ENCODE measurements at places on chromosomes 4 and X.

DNA sequence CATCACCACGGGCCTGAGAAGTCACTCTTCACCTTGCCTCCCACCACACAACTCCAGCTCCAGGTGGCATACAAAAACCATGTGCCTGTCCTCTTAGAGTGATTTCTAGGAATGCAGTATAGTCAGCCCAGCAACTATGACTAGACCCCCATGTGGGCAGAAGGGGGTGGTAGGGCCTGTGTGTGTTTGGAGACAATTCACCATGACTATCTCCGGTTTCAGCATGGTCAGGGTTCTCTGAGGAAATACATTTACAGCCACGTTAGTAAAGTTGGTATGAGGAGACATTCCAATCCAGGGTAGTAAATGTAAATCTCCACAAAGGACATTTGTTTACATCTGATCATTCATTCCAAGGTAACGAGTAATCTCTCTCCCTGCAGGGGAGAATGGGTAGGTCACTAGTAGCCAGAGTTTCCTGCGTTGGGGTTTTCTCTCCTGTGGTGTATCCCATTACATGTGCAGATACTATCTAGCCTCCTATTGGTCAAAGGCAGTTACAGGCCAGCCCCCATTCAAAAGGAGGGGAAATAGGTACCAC, 4.2 kb upstream of the MTMR1 start:
- no peak for DNase-seq

DNA sequence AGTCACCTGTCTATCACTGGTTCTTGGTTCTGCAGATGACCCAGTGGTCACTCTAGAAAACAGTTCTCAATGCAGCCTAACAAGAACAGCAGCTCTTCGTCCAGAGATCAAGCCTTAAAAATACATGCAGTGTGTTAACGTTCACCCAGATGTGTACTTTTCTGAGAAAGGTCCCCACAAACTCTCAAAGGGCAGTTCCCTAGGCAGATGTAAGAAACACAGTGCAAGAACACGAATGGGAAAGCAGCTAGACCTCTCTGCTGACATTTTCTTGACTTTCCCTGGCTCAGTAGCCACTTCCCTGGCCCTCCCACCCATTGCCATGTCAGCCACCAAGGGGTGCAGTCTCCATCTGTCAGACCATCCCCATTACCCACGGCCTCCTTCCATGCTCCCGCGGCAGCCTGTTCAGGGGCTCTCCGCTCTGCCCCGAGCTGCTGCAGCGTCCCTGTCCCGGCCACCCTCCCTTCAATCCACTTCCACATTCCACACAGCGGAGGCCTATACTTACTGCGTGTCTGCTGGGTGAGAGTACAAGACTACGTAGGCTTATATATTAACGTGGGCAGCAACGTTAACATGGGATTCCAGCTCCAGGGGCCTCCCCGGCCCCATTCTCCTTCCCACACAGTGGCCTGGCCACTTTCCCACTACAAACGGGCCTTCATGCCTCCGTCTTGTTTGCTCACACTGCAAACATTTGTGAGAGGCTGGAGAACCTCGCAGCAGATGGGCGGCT, 34.3 kb downstream of the IRF2 start:
- DNase-seq: no peak

DNA sequence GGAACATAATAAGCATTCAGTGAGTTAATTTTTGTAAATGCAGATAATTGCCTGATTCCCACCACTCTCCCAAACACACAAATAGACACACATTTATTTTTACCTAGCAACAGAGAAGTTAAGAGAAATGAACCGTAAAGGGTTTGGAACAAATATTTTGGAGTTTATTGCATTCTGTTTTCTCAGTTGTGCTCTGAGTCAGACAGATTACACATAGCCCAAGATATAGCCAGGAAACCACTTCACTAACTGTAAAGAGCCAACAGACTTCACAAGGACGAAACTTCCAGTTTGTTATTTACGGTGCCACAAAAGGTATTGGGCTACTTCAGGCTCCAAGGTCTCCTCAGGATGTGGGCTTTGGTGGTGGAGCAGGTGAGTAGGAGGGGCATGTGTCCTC, 217.0 kb downstream of the BMPR1B start:
- no peak for DNase-seq

DNA sequence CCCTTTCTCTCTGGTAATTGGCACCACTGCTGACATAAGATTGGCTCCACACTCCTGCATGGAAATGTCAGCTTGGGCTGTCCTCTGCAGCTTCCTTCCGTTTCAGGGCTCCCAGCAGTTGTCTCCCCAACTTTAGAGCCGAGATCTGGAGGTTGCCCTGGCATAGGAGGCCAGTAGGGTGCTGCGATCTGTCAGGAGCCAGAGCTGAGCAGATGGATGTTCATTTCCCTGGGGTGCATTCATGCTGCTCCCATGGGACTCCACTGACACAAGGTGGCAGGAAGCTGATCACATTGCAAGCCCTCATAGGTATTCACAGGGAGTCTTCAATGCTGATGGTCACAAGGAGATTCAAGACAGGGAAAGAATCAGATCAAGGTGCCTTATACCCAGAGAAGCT, 116.6 kb upstream of the RAI2 start:
- DNase-seq: no peak

DNA sequence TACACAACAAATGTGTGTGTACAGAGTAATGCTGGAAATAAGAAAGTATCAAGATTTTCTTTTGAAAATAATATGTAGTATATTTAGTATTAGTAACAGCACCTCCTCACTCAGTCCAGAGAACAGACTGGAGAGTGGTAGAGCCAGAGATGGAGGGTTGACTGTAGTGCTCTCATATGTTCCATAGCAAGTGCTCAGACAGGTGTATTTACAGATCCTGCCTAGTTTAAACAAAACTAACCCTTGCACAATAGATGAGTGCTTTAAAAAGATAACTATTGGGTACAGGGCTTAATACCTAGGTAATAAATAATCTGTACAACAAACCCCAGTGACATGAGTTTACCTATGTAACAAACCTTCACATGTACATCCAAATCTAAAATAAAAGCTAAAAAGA, 381.0 kb upstream of the EMCN start:
- no peak for DNase-seq

DNA sequence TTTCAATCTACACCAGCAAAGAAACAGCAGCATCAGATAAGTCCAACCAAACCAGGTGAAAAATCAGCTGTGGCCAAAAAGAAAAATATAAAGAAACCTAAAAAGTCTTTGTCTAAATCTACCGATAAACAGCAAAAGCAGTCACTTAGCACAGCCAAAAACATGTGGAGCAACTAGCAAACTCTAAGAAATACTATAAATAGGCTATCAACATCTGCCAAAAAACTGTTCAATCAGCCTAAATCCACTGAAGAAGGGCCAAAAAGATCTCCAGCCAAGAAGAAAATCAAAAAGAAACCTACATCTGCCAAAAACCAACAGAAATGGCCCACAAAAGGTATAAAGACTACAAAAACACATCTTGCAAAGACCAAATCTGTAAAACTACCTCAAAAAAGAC, 36.7 kb upstream of the CABS1 start:
- no peak for DNase-seq

GRCh38 chr4:20253735-20254409, 2.2 kb downstream of the SLIT2 start:
- peak; percentile 9 for DNase-seq

- no peak for DNase-seq
Observed at GRCh38 chr4:189088780-189089179, 851.9 kb upstream of the FRG1 start.

DNA sequence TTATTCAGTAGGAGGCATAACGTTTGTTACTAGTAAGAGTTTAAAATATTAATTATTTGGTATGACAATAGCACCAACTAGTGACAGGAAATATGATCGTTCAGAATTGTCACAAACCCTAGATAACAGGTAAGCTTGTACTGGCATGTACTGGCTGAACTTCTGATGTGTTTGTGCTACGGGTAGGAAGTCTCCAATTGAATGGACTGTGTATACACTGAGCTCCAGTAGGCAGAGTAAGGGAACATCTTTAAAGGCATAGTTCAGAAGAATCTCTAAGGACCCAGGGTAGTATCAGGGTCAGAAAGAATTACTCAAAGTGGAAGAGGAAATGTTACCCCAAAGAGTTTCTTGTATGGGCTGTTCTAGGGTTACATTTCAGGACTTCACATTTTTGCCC, 230.4 kb downstream of the EDA2R start:
- DNase-seq: no peak

- no peak for DNase-seq
Observed at GRCh38 chrX:76862509-76862908, 435.0 kb downstream of the MAGEE1 start.
